ENCODE measurements at places on chromosomes 2 and 18. TPM values are rescaled to one million over a fixed set of nuclear protein-coding genes. Genes with fewer than 3 reads are reported as not detected.

UBR3 gene
- polyA plus RNA-seq = 10.2 TPM

DNA sequence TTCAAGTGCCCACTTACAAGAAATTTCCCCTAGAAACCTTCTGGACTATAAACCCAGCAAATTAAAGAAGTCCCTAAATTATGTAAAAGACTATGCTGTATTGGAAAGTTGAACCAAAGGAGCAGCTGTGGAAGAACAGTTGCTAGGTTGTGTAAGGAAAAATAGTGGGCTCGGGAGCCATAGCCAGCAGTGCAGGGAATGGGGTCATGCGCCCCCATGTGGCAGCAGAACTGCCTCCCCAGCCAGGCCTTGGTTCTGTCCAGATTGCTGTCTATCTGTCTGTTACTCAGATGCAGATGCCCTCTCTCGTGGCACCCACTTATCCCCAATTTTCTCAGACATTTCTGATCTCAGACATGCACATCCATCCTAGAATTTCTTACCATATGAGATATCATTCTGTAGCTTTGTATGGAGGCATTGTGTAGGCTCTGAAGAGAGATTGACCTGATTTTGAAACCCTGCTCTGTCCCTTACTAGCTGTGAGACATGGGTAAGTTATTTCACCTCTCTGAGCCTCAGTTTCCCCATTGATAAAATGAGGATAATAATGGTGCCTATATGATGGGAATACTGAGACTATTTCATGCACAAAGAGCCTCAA is 258.3 kb downstream of the SS18 start:
- peak; percentile 76 for DNase-seq

- DNase-seq = peak; percentile 48
These were observed 99.7 kb downstream of the RBM43 start for GRCh38 chr2:151161821-151162551.

GRCh38 chr18:6751222-6751621 is 21.7 kb downstream of the ARHGAP28 start:
- DNase-seq = no peak

DNA sequence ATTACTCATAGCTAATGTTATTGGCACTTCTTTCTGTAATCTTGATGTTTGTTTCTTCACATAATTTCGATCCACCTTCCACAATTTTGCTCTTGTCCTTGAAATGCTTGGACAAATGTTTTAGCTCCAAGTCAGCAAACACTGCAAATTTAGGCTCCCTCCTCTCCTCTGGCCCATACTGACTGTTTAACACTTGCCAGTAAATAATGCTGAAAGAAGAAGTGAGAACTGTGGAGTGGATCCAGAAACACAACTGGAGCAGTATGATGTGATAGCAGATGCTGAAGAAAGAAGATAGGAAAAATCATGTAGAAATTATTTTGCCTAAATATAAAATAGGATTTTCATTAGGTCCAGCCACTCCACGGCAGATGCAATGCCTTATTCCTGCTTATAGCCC is 415.0 kb upstream of the GYPC start:
- DNase-seq = no peak

CFAP210 gene
- 0.30 TPM for polyA plus RNA-seq

DNA sequence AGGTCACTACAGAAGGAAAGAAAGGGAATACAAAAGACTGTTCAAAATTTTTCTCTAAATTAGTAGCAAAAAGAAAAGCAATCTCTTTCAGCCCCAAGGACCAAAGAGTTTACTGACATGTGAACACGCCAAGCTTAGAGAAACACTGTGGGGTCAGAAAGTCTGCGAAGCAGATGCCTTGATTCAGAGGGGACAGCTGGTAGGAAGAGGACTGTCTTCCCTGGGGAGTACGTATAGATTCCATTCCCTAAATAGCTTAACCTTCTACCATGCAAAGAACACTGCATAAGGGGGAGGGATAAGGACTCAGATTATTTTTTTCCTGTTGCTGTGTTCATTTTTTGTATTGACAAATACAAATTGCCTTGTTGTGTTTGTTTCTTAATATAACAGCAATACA is 96.1 kb downstream of the IRS1 start:
- DNase-seq = no peak

GALR1 gene
- not detected for polyA plus RNA-seq

DNA sequence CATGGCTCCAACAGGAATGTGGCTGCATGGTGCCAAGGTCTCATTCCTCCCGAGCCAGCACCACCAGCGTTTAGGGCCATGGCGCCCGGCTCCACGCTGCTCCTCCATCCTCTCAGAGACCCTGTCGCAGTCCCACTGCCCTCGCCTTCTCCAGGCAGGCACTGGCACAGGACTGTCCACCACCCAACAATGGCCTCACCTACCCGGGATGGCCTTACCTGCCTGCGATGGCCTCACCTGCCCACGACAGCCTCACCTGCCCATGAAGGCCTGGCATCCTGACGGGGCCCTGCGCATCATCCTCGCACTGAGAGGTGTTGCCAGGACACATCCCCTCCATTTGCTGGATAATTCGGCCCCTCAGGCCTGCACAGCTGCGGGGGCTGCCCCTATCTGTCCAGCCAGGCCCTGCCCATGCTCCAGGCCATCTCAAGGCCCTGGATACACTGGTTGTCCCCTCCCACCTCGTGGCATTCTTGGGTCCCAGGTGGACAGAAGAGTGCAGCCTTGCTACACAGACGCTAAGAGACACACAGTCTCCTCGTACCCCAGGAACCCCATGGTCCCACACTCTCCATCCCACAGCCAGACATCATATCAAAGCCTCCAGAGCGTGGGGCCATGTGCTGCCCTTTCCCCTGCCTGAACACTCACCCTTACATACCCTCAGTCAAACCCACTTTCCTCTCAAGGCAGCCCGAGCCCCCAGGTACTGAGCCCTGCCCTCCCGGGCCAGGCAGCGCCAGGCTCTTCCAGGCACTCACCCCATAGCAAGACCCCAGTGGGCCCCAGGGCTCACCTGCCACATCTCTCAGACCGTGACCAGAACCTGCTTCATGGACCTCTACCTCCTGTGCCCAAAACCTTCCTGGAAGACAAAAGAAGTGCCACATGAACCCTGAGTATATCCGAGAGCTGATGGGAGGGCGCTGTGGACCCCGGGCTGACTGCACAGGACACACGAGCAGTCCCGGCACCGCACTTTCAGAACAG is 268.6 kb downstream of the EIPR1 start:
- DNase-seq = no peak

MFSD6 gene
- polyA plus RNA-seq = 9.7 TPM

GRCh38 chr2:205193836-205194228 is 488.5 kb upstream of the NRP2 start:
- DNase-seq = no peak
